ENCODE measurements at places on chromosomes 1 and 21. TPM values are rescaled to one million over a fixed set of nuclear protein-coding genes. Genes with fewer than 3 reads are reported as not detected.

The NASP gene
- 125 TPM for total RNA-seq

The DNASE2B gene
- not detected for total RNA-seq

The SH3BGR gene
- 1.1 TPM for total RNA-seq

The LRRC8D gene
- 33.2 TPM for total RNA-seq

The FAM72D gene
- 6.1 TPM for total RNA-seq

The CCDC181 gene
- 0.24 TPM for total RNA-seq

The SPATA46 gene
- not detected for total RNA-seq

The PRELP gene
- not detected for total RNA-seq

The CELA3B gene
- not detected for total RNA-seq

The CD1E gene
- total RNA-seq: not detected

The STUM gene
- not detected for total RNA-seq

The NTNG1 gene
- total RNA-seq: not detected

The MACO1 gene
- total RNA-seq: 9.2 TPM

The INSRR gene
- not detected for total RNA-seq

The DTL gene
- total RNA-seq: 22.6 TPM

The KLF17 gene
- total RNA-seq: 0.43 TPM

The MARK1 gene
- total RNA-seq: 0.15 TPM

The RNU1-1 gene
- total RNA-seq: not detected

The PER3 gene
- total RNA-seq: 1.3 TPM

The TRPM2 gene
- total RNA-seq: 8.8 TPM

The PPM1J gene
- 1.5 TPM for total RNA-seq

The LCE3D gene
- 0.59 TPM for total RNA-seq

Data from A549 treated with CpdA at 1 μM for 4 hours (cell line).